Upper lobe of left lung (tissue), 6 donors: ENCODE measurements at places on chromosomes 3 and 15. TPM values are rescaled to one million over a fixed set of nuclear protein-coding genes. Genes with fewer than 3 reads are reported as not detected.

The MYRIP gene
- 2.1 TPM for total RNA-seq

The DNAH12 gene
- total RNA-seq = 10.0 TPM

The RBM6 gene
- 67.9 TPM for total RNA-seq

The FBXW12 gene
- total RNA-seq = not detected

The GOLGA8J gene
- not detected for total RNA-seq

The PRSS50 gene
- total RNA-seq = 0.46 TPM

The TNNC1 gene
- 124 TPM for total RNA-seq

The PTPRG gene
- total RNA-seq = 81.7 TPM

The TUSC7 gene
- not detected for total RNA-seq

The FEZF2 gene
- total RNA-seq = not detected

The IL12A gene
- total RNA-seq = 2.7 TPM

The RPL39L gene
- total RNA-seq = 3.5 TPM

The FANCD2OS gene
- total RNA-seq = not detected

The ITGA11 gene
- 1.7 TPM for total RNA-seq
